ENCODE measurements at places on chromosomes 16 and 17.
A peak's percentile ranks its signal among the peaks of the same experiment; 100 is the strongest.

- DNase-seq = no peak
Observed at GRCh38 chr16:47980212-47980611, 175.6 kb downstream of the ABCC12 start.

DNA sequence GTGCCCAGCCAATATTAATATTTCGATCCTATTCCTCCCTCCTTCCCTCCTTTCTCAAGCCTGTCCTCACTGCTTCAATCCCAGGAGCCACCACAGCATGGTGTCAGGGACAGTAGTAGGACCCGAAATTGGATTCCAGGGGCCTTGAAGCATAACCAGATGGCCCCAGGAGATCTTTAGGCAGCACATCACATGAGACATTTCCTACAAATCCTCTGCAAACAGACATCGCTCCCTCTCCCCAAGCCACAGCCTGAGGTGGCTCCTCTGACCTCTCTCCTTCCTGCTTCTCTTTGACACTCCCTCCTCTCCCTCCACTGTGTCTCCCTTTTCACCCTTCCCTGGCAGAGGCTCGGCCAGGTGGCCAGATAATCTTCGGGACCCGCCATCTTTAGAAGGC lies 76.6 kb downstream of the BMERB1 start:
- DNase-seq = no peak

DNA sequence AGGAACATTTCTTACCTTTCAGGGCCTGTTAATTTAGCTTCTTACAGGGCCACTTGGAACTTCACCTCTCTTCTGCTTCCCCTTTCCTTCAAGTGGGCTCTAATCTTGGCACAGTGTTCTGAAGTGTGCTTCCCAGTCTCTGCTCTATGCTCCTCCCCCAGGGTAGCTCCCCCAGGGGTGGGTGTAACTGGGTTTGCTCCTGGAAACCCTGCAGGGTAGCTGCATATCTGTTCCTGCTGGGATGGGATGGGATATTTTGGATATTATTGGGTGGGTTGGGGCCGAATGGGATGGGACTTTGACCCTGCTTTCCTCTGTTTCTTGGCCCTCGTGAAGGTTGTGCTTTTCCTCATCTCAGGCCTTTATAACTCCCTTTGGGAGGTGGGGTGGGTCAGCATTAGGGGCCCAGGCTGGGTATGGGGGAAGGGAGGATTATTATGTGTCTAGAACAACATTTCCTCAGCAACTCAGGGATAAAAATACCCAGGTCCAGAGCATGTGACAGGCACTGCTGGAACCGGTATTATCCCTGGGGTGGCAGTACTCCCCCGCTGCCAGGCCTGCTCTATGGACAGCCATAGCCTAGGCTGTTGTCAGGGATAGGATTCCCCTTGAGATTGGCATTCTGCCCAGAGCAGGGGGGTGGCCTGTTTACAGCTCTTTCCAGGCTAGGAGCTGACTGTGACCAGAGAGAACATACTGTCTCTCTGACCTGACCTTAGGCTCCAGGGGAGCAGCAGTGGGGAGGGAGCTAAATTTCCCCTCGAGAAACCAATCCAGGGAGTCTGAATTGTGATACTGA lies 5.0 kb downstream of the NFE2L1 start:
- DNase-seq = peak; percentile 74

DNA sequence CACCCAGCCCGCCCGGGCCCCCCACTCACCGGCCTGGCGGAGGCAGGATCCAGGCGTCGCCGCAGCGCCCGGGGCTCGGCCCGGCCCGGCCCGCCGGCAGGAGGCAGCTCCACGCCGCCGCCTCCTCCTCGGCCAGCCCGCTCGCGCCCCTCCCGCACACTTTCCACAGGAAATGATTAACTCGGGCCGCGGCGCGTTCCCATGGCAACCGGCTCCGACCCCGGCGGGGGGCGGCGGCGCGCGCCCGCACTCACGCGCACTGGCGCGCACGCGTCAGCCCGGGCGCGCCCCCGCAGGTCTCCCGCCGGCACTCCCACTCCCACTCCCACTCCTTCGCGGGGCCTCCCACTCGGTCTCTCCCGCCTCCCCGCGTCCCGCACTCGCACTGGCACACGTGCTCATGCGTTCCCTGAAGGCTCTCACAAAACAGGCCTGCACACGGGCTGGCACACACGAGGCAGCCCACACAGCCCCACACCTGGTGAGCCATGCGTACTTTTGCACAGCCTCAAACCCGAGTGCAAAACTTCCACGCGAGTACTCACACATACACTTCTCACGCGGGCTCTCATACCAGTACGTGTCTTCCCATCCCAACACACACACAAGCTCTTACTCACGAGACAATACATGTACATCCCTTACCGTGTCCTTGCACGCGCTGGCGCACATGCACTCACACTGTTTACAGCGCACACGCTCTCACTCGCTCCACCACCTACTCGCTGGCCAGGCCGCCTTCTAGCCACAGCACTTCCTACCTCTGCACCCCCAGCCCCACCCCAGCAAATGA lies at the start of gene KIFC3:
KIFC3 (minus strand) TSS at position 151 of the 793 bp plus-strand sequence. CDS start 4,248 bp downstream, outside the sequence.
- DNase-seq = peak; percentile 89

- no peak for DNase-seq
Observed at GRCh38 chr17:5562661-5563360, 21.5 kb downstream of the NLRP1 start.

GRCh38 chr17:9330611-9331271 lies 244.9 kb downstream of the STX8 start:
- DNase-seq = peak; percentile 9

DNA sequence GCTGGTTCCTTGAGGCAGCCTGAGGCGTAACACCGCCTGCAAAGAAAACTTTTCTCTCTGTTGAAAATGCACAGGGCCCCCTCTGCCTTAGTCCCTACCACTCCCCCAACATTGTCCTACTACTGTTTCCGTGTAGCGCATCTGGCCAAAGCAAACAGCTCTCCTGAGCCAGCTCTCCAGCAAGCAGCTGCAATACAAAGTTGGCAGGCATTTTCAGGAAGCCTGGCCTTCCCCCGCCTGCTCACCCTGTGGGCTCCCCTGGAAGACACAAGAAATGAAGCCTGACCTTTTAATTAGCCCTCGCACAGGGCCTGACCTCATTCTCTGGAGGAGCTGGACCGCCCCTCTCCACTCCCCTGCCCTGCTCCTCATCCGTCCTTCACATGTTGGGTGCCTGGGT lies 66.7 kb downstream of the SOX9 start:
- DNase-seq = no peak

GRCh38 chr17:50605429-50605828 lies 29.3 kb upstream of the ABCC3 start:
- DNase-seq = no peak

DNA sequence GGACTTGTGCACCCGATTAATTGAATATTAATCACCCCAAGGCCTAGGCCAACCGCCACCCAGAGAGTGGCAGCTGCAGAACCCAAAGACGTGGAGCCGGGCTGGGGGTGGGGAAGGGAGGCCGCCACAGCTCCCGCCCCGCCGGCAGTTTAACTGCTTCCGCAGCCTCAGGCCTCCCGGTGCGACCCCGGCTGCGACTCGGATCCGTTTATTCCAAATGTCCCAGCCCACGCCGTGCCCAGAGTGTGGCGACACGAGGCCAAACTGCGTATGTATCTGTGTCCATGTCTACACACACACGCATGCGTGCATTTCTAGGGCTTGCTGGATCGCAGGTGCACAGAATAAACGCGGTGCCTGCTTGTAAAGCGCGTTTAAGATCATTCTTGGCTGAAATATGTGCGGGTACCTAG lies 802 bp upstream of the TOB1 start:
- DNase-seq = peak; percentile 79

DNA sequence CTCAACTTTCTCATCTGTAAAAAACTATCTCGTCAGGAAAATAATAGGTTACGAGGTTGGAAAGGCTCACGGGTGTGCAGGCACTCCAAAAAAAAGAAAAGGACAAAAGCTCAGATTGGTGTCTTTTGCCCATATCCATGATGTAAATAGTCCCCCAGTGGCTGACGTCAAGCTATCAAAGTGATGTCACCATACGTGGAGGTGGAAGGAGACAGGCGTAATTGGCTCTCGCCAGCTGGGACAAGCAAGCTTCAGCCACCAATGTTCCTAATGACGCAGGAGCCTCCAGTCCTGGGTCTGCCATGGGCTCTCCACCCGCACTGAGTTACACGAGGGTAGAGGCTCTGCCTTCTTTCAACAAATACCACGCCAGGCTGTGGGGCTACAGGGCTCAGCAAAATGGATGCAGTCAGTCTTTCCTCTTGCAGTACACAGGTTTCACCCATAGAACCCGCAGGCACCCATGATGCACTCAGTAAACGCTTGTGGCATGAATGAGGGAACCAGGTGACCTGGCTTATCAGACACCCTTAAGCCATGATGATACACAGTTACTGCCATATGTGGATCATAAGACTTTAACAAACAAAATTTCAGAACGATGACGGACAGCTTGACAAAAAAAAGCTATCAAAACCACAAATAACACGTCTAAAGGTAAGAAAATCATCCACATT lies 50.5 kb downstream of the COTL1 start:
- no peak for DNase-seq

Data from Ammon's horn (tissue), 1 donor.